ENCODE measurements at places on chromosomes 11 and 22.

DNA sequence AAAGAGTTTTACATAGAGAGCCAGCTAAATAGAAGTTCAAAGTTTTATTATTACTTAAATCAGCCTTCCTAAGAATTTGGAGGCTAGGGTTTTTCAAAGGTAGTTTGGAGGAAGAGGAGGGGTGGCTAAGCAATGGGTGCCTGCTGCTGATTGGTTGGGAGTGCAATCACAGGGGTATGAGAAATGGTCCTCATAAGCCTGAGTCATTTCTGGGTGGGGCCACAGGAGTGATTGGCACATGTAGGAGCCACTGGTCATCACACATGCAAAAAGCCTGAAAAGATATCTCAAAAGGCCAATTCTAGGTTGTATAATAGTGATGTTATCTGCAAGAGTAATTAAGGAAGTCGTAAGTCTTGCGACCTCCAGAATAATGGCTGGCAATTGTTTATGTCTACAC is 12.9 kb downstream of the OR51L1 start:
- peak; percentile 5 for DNase-seq

DNA sequence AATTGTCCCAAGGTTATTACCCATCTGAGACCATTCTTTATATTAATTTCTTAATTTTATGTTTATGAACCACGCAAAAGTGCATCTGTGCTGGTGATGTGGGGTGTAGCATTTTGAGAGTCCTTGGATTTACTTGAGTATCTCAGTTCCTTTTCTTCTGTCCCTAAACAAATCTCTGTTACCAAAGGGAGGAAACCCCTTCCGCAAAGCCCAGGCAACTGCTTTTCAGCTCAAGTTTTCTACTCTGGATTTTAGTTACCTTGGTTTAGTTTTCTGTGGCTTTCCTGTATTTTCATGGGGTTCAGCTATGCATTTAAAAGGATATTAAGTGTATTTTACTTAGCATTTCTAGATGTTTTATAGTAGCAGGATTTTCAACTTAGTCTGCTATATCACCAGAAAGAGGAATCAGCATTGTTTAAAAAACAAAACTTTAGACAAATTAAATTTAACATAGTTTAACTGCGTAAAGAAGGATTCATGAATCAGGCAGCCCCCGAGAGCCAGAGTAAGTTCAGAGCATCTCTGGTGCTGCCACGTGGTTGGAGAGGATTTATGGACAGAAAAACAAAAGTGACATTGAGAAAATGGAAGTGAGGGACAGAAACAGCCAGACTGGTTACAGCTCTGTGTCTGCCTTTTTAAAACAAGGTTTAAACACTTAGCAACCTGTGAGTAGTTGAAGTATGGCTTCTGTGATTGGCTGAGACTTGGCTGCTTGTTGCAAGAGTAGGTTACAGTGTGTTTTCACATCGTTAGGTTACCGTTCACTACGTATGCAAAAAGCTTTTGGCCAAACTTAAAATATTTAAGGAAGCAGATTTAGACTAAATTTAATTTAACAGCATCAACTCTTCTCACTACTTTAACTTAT is 9.6 kb downstream of the ADM start:
- peak; percentile 80 for DNase-seq

DNA sequence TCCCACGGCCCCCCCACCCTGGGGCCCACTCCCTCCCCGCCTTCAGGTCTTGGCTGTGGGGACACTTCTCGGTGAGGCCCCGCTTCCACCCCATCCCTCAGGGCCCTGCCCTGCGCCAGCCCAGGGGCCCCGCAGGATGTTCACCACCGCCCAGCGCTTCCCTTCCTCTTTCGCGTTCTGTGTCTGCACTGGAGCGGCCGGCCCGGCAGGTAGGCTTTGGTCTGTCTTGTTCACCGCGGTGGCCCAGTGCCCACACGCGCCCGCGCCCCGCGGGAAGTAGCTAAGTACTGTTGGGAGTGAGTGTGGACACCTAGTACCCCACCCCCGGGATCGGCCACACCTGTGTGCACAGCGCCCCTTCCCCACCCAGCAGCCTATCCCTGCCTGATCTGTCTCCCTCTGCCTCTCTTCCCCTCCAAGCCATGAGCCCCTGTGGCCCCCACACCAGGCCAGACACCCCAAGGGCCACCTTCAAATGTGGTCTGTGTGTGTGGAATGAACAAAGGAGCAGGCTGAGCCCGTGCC is 85.4 kb downstream of the WNT7B start:
- DNase-seq = no peak

GRCh38 chr22:24497841-24498258 is 2.7 kb downstream of the UPB1 start:
- no peak for DNase-seq

DNA sequence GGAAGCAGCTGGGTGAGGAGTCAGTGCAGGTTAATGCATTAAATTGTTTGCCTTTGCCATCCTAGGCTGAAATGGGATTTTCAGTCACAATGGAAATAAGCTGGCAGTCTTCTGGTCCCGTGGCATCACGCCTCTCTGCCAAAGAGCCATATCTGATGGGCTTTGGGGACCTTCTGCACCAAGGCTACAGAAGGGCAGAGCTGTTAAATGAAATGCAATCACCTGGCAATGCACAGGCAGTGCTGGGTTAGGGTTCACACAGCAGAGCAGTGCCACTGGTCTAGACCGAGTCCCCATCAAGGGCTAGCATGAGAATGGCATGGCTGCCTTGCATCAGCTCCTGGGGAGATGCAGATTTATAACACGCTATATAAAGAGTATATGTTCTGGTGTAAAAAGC is 749.2 kb downstream of the NTM start:
- DNase-seq = no peak

GRCh38 chr11:108516125-108516524 is 17.9 kb upstream of the POGLUT3 start:
- DNase-seq = no peak

- DNase-seq = no peak
These were observed 35.4 kb upstream of the SERPIND1 start for GRCh38 chr22:20738394-20739089.

- DNase-seq = no peak
These were observed 10.9 kb downstream of the PRRG4 start for GRCh38 chr11:32840587-32840986.

DNA sequence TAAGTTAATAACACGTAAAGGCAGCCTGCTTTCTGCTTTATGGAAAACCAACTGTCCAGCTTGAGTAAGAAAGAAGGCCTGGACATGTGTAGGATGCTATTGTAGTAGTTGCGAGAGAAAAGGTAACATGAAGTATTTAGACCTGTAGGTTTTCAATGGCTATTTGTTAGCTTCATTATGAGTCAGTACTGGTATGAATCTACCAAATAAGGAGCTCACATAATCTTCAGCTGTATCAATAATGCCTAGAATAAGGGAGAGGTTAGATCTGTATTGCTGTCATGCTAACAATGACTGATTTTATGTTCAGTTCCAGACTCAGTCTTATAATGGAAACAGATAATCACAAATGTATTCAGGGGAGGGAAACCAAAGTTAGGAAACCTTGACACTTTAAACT is 550.3 kb downstream of the CNTN5 start:
- DNase-seq = no peak
